GOT3 (cell line): ENCODE measurements at places on chromosomes 3 and 15.

DNA sequence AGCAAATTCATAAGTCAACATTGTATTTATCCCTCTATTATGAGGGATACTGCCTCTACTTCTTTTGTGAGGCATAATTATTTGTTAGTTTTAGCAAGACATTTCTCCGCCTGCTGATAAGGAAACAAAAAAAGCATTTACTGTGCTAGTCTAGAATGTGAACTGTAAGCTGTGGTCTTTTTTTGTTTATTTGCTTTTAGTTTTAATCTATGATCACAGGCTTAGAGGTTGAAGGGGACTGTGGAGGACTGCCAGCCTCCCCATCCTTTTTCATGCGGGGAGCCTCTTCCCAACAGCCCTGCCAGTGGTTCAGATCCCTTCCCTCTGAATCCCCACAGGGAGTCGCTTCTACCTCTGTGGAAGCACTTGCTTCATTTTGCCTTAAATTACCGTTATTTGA is 331.0 kb upstream of the ROPN1 start:
- DNase-seq: no peak

DNA sequence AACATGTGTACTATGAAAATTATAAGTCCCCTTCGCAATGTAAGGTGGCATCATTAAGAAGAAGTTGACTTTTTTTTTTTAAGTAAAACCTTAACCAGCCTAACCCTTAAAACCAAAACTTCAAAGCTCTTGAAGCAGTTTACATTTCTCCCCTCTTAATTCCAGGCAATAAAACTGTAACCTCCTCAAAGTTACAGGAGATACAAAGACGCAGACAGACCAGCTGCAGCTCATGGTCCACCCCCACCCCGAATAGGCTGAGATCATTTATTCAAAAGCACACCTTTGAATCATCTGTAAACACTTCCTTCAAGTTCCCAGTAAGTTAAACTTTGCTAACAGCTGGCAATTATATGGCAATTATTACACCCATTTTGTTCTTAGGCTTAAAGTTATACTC is 414.5 kb downstream of the ERC2 start:
- DNase-seq: no peak

DNA sequence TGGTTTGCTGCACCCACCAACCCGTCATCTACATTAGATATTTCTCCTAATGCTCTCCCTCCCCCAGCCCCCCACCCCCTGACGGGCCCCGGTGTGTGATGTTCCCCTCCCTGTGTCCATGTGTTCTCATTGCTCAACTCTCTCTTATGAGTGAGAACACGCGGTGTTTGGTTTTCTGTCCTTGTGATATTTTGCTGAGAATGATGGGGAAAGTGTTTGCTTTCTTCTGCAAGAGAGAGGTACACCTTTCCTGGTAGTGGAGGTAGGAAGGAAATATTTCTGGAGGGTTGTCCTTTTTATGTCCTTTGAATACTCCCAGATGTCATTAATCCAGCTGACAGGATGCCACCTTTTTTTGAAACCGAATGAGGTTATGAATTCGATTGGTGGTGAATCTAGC is 10.5 kb upstream of the SLC28A1 start:
- DNase-seq: no peak

DNA sequence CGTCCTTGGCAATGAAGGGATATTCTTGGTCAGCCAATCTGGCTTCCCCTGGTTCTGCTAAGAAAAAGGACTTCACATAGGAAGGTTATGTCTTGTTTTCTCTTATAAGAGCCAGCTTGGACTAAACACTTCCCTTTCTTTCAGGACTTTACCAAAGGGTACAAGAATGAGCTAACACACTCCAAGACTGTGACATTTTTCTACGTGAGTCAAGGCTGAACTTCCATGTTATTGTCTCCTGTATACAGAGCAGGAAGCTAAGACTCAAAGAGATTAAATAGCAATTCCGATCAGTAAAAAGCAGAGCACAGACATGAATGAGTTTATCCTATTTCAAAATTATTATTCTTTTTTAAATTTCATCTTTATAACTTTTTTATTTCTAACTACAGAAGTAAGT is 63.3 kb upstream of the STT3B start:
- DNase-seq: no peak
